ENCODE measurements at places on chromosomes 2 and 18.

DNA sequence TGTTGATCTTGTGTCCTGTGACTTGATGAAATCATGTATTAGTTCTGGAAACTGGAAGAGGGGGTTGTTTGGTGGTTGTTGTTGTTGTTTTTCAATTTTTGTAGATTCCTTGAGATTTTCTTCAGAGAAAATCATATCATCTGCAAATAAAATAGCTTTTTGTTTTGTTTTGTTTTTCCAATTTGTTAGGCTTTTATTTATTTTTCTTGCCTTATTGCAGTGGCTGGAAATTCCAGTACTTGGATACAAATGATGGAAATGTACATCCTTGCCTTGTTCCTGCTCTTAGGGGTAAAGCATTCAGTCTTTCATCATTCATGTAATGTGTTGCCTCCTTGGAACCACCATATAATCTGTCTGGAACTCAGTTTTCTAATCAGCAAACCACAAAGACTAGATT is 50.3 kb upstream of the TRIB2 start:
- DNase-seq, result no peak

GRCh38 chr2:191264647-191265081 is 19.5 kb downstream of the MYO1B start:
- no peak for DNase-seq

- no peak for DNase-seq
These were observed 463.0 kb downstream of the FBXO15 start for GRCh38 chr18:73684647-73685046.

GRCh38 chr2:112301171-112301584 is 25.8 kb downstream of the ZC3H6 start:
- no peak for DNase-seq

DNA sequence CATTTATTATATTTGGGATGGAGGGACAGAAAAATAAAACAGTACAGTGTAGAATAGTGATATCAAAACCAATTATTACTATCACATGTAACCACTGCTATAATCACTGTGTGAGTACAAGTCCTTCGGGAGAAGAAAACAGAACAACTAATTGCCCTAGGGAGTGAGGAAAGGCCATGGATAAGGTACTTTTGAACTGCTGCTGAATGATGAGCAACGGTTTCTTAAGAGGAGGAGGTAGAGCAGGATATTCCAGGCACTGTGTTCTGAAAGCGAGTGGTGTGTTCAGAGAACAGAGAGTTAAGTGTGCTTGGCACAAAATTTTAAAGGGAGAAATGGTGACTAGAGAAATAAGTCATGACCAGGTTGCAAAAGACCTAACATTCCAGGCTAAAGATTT is 134.2 kb downstream of the CALCRL start:
- no peak for DNase-seq

- DNase-seq, result no peak
These were observed 154.9 kb downstream of the AQP4 start for GRCh38 chr18:26710470-26711096.

GRCh38 chr2:20077411-20077940 is 26.0 kb upstream of the LAPTM4A start:
- no peak for DNase-seq

DNA sequence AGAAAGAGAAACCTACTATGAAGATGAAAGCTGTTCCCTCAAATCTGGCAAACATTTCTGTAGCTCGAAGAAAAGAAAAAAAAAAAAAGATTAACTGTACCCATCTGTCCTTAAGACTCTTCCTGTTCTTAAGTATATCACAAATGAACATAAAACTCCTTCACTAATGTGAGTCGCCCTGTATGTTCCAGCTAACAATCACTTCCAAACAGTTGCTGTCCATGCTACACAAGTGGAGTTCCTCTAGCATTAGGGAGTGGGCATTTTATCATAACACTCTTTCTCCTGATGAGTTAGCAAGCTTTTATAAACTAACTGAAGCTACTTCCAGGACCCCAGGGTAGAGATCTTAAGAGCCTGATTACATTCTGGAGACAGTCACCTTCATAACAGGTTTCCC is 5.8 kb downstream of the CUL3 start:
- no peak for DNase-seq

DNA sequence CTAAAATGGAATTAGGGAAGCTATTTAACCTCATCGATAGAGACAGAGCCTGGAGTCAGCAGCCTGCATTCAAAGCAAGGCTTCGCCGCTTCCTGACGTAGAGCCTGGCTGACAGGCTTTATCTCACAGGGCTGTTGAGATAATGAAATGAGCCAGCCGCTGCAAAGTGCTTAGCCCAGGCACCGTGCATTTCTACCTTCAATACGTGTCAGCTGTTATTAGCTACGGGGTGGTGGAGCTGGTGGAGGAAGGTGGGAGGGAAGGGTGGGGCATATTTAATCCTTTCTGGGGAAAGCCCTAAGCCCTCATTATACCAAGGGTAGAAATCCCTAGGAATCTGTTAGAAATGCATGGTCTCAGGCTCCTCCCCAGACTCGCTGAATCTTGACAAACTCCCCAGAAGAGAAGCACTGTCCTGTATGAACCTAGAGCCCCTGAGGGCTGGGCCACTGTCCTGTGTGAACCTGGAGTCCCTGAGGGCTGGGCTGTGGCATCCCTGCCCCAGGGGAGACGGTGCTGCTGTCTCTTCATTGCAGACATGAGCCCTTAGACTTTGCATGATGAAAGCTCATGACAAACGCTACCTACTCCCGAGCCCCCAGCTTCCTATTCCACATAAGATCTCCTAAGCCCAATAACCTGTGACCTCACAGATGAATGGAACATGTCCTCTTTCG is 72.4 kb downstream of the ALPK2 start:
- no peak for DNase-seq

GRCh38 chr2:108988796-108989713 is at the start of gene EDAR:
TSS of gene EDAR (minus strand) at chr2:108989220. CDS start at chr2:108931014, 58,206 bp downstream.
- peak; percentile 68 for DNase-seq

DNA sequence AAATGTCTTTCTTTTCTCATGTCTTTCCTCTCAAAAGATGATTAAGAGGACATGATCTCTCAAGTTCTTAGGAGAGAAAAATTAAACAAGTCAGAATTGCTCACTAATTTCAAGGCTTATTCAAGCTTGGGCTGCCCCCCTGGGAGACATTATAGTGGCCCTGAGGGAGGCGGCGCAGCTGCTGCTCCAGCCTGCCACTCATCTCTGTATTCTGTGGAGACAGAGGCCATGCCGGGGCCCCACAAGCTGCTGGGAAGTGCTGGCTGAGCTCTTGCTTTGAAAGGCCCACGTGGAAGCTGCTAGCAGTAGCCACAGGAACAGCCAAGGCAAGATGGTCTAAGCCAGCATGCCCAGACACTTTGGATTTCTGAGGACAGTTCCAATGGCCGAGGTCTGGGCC is 267.4 kb downstream of the LNPK start:
- no peak for DNase-seq

- no peak for DNase-seq
These were observed 1318.5 kb upstream of the CELF4 start for GRCh38 chr18:38884050-38884449.

DNA sequence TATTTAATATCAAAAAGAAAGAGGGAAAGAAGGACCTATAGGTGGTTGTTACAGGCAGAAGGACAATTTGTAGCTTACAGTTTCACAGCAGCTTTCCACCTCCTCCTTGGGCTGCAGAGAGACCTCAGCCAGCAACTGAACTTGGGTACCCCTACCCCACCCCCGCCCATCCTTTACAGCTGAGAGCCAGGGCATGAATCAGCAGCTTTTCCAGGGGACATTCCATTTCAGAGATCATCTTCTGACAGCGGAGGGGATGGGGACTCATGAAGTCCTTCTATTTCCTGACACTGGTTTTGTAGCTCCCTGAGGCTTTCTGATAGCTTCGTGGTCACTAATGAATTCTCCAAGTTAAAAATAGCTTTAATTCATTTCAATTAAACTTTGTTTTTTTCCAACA is 96.4 kb downstream of the ITGB1BP1 start:
- DNase-seq, result no peak

DNA sequence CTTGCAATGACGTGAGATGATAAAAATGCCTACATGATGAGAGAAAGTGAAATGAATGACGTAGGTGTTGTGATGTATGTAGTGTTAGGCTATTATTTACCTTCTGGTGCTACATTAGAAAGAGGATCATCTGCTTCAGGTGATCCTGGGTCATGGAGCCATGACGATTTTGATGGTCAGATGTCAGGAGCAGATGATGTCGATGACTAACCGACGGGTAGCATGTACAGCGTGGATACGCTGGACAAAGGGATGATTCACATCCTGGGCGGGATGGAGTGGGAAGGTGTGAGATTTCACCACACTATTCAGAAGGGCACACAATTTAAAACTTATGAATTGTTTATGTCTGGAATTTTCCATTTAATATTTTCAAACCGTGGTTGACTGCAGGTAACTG is 43.5 kb upstream of the ACVR1C start:
- no peak for DNase-seq

DNA sequence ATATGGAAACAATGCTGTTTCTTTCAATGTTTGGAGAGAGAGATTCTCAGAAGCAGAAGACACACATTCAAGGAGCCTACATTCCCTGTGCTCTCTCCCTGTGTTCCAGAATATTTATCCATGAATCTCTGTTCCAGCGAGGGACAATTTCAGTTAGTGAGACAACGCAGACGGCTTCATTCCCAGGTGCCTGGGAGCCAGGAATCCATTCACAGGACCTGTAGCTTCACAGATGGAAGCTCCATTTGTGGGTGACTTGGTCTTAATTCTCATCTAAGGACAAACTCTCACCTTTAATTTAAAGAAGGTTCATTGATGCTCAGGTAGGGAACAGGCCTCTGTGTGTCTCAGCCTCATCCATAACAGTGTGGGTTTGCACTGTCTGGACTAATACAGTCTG is 1156.6 kb downstream of the RPIA start:
- DNase-seq, result no peak

DNA sequence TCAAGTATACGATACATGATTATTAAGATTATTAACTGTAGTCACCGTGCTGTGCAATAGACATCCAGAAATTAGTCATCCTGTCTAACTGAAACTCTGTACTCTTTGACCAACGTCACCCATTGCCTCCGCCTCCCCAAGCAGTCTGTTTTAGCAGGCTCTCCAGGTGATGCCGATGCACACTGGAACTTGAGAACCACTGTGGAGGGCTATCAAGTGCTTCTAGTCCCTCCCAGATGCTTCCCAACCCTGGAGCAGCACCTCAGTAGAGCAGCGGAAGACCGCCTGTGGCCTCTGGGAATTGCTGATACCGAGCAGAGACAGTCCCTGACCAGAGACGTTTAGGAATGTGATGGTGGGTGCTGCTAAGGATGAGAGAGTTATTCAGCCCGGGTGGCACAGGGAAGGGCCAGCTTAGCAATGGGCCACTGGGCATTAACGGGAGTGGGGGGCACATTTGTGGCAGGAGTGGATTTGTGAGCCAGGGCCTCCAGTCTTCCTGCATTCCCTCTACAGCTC is 50.7 kb downstream of the LIPG start:
- DNase-seq, result no peak

DNA sequence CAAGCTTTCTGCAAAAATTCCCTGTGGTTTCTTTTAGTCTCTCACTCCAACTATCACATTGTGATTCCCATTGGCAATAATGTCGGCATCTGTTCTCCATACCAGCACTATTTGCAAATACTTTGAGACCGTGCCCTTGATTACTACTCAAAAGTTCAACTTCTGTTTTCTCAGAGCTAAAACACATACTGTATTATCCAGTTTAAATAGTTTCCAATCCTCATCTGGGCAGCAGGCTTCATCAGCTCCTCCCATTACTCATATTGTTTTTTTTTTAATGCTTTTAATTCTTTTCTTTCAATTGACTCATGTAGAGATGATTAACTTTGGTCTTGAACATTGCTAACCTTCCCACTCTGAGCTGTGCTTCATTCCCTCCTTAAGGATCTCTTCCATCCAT is 135.8 kb downstream of the METTL8 start:
- no peak for DNase-seq

DNA sequence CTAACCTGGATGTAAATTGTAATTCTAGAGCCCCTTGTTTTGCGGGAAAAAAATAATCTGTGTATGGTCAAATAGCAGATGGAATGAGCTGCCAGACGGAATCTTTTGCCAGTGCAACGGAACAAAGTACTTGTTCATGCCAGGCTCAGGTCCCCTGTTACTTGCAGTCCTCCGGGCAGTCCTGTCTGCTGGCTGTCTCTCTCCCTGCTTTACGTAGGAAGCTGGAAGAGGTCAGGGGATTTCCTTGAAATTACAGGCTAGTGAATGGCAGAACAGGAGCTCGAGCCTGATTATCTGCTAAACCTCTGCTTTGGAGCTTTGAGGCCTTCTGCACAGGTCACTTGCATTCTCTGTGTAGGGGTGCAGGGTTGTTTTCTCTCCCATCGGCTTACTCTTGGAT is 54.8 kb downstream of the LRRFIP1 start:
- no peak for DNase-seq

GRCh38 chr2:99662761-99663341 is 173.0 kb upstream of the REV1 start:
- no peak for DNase-seq

GRCh38 chr2:152657043-152657442 is 60.2 kb downstream of the PRPF40A start:
- DNase-seq, result no peak

DNA sequence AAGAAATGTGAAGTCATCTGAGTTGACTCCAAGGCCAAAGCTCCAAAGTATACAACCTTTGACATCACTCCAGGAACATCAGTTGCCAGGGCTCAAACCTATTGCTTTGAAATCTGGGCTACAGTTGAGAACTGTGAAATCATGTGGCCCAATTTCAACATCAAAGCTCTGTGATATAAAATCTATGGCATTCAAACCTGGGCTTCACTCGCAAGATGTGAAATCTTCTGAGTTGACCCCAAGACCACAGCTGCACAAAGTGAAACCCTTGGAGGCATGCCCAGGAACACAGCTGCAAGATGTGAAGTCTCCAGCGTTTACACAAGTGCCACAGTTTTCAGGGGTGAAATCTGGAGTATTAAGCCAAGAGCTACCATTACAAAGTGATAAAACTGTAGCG is 9.4 kb upstream of the ZNF512 start:
- DNase-seq, result no peak

- DNase-seq, result no peak
These were observed 619.8 kb downstream of the CCDC85A start for GRCh38 chr2:56803596-56803995.

GRCh38 chr18:35289727-35290093 is 319 bp downstream of the ZSCAN30 start:
- peak; percentile 46 for DNase-seq

DNA sequence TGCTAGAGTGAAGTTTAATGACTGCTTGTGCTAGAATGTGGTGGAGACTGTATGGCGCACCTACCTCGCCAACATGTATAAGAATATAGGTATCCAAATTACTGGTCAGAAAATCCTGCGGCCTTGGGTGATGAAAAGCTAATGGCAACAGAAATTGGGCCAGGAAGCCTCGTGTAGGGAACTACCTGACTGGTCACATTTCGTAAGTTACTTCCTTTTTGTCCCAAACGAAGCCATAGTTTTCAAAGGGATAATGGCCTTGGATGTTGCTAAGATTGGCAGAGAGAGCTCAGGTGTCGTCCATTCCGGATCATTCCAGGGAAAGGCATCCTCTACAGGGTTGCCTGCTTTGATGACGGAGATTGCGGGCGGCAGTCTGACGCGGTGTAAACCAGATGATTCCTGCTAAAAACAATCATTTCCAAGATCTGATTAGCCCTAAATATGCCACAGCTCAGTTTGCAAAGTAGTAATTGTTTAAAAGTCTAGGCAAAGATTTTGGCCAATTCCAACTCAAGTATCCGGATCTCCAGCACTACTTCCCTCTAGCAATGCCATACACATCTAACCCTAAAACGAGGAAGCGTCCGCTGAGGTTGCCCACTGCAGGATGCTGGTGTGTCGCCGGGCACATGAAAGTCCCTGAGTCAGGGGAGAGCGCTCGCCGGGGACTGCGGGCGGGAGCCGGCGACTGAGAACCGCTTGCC is 708 bp upstream of the MALT1 start:
- no peak for DNase-seq

GRCh38 chr2:237062585-237062984 is 23.1 kb upstream of the COPS8 start:
- no peak for DNase-seq
